Immature natural killer cell (primary cell): ENCODE measurements at places on chromosomes 16 and 17.

GRCh38 chr16:84513123-84513522 is 8.7 kb upstream of the MEAK7 start:
- no peak for DNase-seq

DNA sequence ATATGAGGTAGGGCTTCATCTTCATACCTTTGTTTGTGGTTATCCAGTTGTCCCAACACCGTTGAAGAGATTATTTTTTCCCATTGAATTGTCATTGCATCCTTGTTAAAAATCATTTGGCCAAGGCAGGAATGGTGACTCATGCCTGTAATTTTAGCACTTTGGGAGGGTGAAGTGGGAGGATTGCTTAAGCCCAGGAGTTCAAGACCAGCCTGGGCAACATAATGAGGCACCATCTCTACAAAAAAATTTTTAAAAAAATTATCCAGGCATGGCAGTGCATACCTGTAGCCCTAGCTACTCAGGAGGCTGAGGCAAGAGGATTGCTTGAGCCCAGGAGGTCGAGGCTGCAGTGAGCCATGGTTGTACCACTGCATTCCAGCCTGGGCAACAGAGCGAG is 223.9 kb downstream of the TANC2 start:
- DNase-seq, result no peak

DNA sequence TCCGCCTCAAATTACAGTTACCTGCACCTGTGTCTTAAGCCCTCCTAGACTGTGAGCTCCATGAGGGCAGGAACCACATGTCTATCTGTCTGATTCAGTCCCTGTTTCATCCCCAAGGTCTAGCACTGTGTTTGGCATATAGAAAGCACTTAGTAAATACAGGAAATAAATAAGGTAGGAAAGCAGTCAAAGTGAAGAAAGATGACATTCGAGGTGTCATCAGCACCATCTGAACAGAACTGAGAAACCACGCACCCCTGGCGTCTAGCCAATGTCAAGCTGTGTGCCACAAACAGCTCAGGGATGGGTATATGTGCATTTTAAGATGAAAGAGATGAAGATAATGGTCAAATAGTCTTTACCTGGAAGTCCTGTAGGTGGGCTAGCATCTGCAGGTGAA is 79.6 kb upstream of the ATP2A3 start:
- peak; percentile 87 for DNase-seq

DNA sequence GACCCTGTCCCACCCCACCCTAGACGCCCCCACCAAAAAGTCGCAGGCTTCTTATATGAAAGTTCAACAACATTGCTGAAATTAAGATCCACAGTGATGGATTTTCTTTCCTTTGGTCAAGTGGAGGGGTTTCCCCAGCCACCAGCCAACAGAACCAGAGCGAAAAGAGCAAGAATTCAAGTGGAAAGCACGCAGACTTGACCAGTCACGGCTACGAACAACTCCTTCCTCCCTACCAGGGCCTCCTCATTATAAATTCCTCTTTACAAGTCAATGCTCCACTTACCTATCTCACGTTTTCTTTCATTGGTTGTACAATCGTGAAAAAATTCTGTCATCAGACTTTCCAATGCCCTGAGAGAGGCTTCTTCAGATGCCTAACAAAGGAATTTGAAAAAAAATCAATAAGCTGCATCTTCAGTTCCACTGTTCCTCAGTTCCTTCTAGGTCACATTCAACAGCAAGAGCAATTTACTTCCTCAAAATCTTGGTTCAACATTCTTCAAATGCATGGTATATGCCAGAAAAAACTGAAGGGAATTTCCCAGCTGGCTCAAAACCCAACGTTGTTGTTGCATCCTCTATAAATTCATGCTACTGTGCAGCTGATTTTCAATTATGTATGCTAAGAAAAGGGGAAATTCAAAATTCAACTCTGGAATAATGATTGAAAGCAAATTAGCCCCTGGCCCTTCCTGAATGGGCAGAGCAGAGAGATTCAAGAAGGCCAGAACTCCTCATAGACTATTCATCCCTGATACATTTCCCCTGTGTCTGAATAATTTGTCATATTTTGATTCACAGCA is 30.9 kb downstream of the XPO6 start:
- DNase-seq, result no peak

DNA sequence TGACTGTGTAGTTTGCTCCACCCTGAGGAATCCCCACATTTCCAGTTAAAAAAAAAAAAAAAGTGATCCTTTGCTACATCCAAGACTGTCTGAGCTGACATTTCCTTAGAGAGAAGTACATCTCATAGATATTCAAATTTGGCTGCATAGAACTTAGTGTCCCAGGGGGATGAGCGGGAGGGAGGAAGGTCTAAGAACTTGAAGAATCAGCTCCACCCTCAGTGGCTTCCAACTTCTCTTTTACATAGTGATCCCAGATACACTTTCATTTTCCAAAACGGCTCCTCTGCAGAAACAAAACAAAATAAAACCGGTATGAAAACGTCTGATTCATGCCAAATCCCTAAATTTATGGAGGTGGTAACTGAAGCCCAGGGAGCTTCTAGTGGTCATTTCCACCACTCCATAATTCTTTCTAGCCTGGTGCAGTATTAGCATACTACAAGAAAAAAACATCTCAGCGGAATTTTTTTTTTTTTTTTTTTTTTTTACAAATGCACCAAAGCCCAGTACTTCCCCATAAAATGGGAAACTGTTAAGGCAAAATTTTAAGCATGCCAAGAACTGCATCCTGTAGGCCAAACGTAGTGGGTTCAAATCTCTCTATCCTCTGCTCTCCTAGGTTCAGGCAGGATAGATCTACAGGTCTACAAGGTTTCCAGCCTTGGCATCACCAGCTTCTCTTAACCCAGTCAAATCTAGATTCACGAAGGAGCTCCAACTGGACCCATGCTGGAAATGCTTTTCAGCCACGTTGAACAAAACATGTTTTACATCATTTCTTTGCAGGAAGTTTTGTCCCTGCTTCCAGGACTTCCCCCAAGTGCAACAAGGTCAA is 29.3 kb downstream of the MAF start:
- no peak for DNase-seq

- DNase-seq, result no peak
These were observed 12.4 kb upstream of the MPHOSPH6 start for GRCh38 chr16:82182266-82183003.
